ENCODE measurements at places on chromosomes 2 and 18. TPM values are rescaled to one million over a fixed set of nuclear protein-coding genes. Genes with fewer than 3 reads are reported as not detected.

IL1RL1 gene
- 1.3 TPM for total RNA-seq

MRPS5 gene
- total RNA-seq = 76.8 TPM

TMEM178A gene
- total RNA-seq = 0.21 TPM

HJURP gene
- total RNA-seq = 56.5 TPM

GPR75 gene
- 1.1 TPM for total RNA-seq

PCARE gene
- total RNA-seq = not detected

MRPL30 gene
- total RNA-seq = 48.7 TPM

CD28 gene
- not detected for total RNA-seq

NCKAP1 gene
- total RNA-seq = 96.1 TPM

CXCR1 gene
- not detected for total RNA-seq

PDE11A gene
- total RNA-seq = 0.42 TPM

GRHL1 gene
- 1.5 TPM for total RNA-seq

HOXD9 gene
- total RNA-seq = 0.82 TPM

ZC3H6 gene
- 0.58 TPM for total RNA-seq

IL37 gene
- total RNA-seq = not detected

SPHKAP gene
- 0.01 TPM for total RNA-seq

ERBB4 gene
- not detected for total RNA-seq

VAMP5 gene
- not detected for total RNA-seq

ABCG8 gene
- not detected for total RNA-seq

BUB1 gene
- 45.1 TPM for total RNA-seq

RGPD4 gene
- total RNA-seq = 0.07 TPM

DUSP19 gene
- total RNA-seq = 1.0 TPM

RESP18 gene
- not detected for total RNA-seq

MAB21L4 gene
- total RNA-seq = 0.29 TPM

GCKR gene
- total RNA-seq = 0.13 TPM

VWC2L gene
- total RNA-seq = not detected

KIF1A gene
- 0.84 TPM for total RNA-seq

RAD51AP2 gene
- total RNA-seq = not detected

SOX11 gene
- not detected for total RNA-seq

PSD4 gene
- 14.8 TPM for total RNA-seq
